Gastrocnemius medialis (tissue), 4 donors: ENCODE measurements at places on chromosomes 7 and 10.

- no peak for DNase-seq
Observed at GRCh38 chr10:4190876-4191275, 405.9 kb upstream of the KLF6 start.

- no peak for DNase-seq
Observed at GRCh38 chr7:155791836-155792235, 20.4 kb downstream of the SHH start.

DNA sequence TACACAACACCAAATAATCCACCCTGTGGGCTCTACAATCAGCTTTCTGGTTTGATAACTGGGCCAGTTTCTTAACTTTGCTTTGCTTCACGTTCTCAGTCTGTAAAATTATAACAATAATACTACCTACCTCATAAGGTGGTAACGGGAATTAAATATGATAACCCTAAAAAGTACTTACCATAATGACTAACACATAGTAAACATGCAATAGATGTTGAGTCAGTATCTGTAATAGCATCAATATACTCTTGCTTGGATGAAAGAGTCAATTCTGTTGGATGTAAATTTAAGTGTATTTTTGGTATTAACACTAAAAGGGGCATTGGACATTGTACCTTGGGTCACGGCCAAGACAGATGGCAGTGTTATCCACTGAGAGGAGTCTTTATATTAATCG is 160.5 kb downstream of the FOXP2 start:
- DNase-seq: no peak

DNA sequence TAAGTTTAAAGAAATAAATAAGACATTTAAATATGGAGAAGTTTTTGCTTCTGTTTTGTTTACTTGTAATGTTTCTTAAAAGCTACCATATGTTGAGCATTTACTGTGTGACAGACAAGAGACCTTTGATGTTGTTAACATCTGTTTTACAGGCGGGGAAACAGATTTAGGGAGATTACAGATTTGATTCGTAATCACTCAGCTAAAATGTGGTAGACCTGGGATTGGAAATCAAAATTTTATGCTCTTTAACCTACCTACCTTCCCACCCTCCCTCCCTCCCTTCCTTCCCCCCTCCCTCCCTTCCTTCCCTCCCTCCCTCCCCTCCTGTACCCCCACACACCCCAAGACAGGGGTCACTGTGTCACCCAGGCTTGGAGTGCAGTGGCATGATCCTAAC is 11.7 kb downstream of the LCOR start:
- DNase-seq: no peak

DNA sequence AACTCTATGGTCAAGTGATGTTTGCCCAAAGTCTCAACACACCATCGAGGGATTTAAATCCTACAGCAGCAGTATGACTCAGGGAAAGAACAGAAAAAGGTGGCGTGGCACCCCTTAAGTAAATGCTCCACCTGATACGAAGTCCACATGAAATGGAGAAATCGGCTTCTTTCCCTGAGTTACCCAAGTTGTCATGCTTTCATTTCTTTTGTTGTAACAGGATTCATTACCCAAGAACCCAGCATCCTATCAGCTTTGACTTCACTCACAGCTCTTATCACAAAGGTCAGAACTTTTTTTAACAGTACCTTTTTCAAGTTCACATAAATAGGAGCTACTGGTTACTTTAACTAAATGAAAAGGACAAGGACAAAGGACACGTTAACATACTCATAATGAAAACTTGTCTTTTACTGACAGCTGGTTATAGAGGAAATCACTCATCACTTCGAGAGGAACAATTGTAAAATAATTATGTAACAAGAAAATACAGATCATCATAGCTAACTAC is 219.8 kb upstream of the FRMD4A start:
- DNase-seq: no peak

DNA sequence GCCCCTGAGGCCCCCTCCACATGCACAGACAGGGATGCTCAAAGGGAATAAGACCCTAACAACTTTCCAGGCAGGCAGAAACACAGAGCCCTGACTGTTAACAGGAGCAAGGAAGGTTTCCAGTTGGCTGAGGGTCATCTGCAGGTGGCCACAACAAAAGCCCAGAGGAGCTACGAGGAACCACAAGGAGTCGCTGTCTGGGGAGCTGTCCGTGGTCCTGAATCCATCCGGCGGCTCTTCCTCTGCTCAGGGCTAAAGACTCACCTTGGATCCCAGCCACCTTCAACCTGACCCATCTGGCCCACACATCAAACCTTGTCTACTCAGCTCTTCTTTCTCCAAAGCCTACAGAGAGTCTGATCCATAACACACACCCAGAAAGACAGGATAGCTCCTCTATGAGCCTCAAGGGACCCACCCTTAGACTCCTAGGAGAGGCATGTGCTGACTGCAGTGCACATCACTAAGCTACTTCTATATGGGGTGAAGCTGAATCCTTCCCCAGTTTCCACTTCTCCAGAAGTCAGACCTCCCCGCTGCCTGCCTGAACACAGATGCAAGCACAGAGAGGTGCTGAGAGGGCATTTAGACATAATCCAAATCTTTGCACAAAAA is 104.0 kb downstream of the SLIT1 start:
- no peak for DNase-seq

DNA sequence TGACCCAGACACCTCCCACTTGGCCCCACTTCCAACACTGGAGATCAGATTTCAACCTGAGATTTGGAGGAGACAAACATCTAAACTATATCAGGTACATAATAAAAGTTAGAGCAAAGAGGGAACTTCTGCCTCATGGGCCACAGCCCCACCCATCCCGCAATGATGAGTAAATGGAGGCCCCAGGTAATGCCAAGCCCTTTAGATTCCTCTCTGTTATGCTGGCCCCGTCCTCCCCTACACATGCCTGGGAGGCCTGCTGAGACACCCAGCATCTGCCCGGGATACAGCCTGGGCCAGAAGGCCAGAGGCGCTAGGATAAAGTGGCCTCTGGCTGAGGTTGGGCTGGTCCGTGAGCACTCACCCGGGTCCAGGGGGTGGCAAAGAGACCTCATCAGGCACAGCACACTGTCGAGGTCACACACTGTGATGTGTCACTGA is 185.5 kb upstream of the SH2B2 start:
- DNase-seq: no peak

DNA sequence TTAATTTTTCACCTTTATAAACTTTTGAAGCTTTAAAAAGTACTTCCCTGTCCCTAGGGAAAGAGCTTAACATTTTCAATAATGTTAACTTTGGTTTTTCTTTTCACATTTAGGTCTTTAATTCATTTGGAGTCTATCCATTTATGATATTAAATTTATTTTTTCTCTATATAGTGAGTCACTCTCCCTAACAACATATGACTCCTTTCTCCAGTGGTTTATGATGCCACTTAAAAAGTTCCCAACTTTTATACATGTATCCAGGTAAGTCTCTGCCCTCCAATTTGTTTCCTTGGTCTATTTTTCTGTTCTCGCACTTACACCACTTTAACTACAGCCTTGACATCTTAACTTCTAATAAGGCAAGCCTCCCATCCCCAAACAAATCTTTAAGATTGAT is 3.5 kb downstream of the CACUL1 start:
- no peak for DNase-seq

GRCh38 chr10:75291805-75292204 is 56.0 kb upstream of the COMTD1 start:
- DNase-seq: no peak

- DNase-seq: no peak
Observed at GRCh38 chr7:50207251-50207564, 97.3 kb upstream of the IKZF1 start.

DNA sequence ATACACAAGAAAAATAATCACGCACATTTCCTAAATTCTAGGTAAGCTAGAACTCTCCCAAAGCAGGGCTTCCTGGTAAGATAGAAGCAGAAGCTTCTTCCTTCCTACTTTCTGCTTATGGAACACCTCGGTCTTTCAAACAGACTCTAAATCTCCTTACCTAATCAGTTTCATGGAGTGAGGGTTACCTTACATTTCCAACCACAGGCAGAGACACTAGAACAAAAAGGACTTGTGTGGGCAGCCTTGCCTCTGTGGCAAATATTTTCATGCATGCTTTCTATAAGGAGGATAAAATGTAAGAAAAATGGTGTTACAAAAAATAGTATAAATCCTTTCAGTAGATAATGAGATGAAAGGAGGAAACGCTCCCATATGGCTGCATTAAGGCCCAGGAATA is 386.3 kb upstream of the SMIM30 start:
- no peak for DNase-seq

DNA sequence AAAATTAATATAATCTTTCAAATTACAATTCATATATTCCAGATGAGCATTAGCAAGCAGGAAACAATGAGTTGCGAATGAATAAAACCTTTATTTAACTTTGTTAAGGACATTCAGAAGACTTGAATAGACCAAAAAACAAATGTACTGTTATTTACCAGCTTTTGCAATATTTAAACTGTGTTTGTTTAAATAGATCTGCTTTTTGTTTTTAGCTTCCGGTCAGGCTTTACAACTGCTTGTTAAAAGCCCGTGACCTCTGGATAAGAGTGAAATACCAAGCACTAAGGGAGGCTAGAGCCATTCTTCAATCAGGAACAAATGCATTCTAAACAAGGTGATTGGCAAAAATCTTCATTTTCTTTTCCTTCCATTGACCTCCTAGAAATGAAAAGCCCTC is 184.9 kb upstream of the GNAI1 start:
- no peak for DNase-seq

- DNase-seq: no peak
Observed at GRCh38 chr10:120508393-120508792, 51.4 kb downstream of the PLPP4 start.

GRCh38 chr10:122163174-122164022 is 107.7 kb upstream of the BTBD16 start:
- no peak for DNase-seq

DNA sequence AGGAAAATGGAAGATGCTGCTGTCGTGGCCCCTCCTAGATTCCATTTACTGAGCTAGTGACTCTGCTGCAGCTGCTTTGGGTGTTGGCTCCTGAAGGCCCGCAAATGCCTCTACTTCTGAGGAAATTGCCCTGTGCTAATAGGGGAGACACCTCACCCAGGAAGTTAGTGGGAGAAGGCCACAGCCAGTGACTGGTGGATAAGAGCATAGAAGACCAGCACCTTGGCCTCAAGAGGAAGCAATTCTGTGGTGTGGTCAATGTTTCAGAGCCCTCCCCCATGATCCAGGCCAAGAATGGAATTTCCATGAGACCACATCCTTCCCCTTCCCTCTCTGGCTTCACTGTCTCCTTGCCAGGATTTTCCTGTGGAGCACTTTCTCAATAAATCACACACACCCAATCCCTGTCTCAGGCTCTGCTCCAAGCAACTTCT is 25.0 kb upstream of the FZD1 start:
- DNase-seq: no peak

GRCh38 chr7:27254625-27255024 is 12.0 kb downstream of the EVX1 start:
- DNase-seq: no peak

DNA sequence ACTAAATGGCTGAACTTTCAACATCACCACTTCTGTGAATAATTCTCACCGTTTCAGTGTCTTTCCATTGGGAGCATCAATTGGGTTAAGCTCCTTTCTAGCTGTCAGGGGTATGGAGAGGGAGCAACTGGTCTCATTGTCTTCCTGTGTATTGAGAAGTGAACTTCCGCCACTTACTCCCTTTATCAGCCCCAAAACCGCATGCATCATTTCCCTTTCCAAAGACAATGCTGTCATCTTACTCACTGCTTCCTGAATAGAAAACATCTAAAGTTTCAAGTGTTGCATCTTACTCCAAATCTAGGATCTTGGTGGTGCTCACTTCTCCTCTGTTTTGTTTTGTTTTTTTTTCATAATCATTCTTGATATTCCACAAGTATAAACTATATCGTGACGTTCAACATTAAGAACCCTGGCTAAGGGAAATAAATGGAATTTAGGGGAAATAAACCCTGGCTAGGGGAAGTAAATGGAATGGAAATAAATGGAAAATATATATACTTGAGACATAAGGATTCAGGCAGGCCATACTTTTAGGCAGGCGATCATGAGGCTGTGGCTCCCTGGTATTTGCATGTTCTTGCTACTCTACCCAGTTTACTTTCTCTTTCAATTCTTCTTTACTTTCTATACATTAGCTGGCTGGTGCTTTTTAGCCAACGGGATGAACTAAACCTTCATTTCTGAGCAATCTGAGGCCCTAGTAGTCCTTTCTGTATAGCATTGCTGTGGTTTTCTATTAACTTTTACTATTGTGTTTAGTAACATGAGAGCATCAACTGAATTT is 371.9 kb downstream of the BMPER start:
- DNase-seq: no peak

GRCh38 chr7:12715372-12716133 is 28.1 kb downstream of the ARL4A start:
- DNase-seq: peak; percentile 76

- DNase-seq: no peak
Observed at GRCh38 chr7:127793582-127793981, 141.6 kb downstream of the SND1 start.

GRCh38 chr10:22823109-22823508 is 104.7 kb upstream of the ARMC3 start:
- no peak for DNase-seq

DNA sequence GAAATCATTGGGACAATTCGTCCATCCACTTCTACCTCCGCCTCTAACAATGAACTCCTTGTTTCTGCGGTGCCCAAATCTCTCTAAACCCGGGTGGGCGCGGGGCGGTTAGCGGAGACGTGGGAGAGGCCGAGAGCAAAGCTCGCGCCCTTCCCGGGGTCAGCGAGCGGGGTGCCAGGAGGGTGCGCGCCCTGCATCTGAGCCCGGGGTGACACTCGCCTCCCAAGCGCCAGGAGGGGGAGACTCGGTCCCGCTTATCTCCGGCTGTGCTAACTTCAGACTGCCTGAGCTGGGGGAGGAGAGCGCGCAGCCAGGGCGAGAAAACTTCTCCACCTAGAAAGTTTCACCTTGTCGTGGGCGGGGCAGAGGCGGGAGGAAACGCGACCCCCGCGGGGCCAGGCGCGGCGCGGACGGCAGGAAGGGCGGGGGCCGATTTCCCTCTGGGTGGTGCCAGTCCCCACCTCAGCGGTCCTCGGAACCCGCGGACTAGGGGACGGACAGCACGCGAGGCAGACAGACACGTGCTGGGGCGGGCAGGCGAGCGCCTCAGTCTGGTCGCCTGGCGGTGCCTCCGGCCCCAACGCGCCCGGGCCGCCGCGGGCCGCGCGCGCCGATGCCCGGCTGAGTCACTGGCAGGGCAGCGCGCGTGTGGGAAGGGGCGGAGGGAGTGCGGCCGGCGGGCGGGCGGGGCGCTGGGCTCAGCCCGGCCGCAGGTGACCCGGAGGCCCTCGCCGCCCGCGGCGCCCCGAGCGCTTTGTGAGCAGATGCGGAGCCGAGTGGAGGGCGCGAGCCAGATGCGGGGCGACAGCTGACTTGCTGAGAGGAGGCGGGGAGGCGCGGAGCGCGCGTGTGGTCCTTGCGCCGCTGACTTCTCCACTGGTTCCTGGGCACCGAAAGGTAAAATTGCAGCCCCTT is at the start of gene MET:
Gene MET (plus strand): TSS at position 516 of the 915 bp plus-strand sequence. CDS start 26,889 bp downstream, outside the sequence.
- peak; percentile 89 for DNase-seq
